ENCODE measurements at places on chromosomes 2 and 18.

GRCh38 chr2:10211844-10212422, 89.4 kb downstream of the RRM2 start:
- no peak for DNase-seq

DNA sequence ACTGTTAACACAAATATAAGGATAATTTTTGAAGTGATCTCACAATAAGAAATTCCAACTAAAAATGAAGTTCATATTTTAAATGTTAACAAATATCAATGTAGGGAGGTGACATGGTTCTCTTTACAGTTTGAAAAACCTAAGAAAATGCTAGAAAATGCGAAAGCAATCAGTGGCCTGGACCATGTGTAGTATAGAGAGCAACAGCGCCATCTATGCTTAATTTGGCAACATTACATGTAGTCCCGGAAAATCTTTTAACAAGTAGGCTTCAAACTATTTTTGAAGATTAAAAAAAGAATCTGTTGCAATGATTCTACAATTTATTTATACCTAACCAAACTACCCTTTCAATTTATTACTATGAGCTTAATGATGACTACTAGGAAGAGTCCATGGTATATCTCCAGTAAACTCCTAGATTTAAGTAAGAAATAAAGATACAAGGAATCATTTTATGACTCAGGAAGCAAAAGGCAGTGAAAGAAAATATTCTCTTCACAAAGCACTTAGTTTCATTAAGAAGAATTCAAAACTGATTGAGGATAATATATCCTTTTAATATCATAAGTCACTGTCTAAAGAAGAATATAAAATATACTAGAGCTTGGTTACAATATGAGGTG, 33.3 kb downstream of the NDUFA10 start:
- DNase-seq: no peak

- no peak for DNase-seq
Observed at GRCh38 chr2:16629044-16629443, 36.6 kb downstream of the CYRIA start.

- DNase-seq: no peak
Observed at GRCh38 chr2:147082850-147083522, 761.8 kb upstream of the ACVR2A start.

- DNase-seq: no peak
Observed at GRCh38 chr2:76501641-76502040, 790.9 kb upstream of the GCFC2 start.

DNA sequence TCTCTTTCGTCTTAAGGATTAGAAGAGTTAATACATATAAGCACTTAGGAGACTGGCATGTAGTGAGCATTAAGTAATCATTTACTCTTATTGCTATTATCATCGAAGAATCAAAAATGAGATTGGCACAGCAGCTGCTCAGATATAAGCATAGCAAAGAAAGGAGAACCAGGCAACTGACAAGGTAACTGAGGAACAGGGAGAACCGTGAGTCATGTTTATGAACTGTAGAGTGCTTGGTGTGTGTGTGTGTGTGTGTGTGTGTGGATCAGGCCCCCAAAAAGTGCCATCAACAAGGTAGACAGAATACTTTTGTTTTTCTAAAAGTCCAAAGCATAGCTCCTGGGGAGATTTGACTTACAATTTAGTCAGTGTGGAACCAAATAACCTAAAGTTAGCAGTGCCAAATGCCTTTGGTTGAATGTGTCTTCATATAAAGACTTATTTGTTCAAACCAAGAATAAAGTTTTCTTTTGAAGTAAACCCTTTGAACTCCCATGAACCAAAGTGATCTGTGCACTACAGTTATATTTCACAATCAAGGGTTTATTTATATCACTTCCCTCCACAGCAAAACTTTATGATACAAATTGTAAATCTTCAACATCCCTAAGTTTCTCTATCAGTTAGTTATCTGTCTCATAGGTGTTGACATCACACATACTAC, 660.6 kb downstream of the NYAP2 start:
- DNase-seq: no peak

DNA sequence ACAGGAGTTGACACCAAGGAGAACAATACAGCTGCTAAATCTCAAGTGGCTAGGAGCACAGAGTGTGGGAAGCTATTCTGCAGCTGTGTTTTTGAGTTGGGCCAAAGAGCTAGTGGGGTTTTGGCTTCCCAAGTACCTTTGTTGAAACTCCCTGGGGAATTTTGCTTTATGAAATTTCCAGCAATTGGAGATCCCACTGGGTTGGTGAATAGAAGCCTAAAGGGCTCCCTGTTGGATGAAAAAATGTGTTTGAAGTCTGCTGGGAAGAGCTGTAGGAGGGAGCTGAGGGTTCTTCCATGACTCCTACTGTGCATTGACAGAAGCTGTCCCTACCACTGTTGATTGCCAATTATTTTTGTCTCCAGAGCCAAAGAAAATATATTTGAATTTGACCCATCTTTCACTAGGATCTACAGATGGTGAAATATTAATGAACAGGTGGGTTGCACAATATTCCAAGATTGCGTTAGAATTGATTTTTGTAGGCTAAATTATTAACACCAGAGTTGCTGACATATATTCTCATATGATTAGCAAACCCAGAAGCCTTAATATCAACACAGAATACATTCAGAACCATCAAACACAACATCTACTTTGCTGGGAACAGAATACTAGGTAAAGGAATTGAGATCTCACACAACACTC, 95.4 kb upstream of the CYP1B1 start:
- DNase-seq: no peak

- DNase-seq: no peak
Observed at GRCh38 chr2:192247456-192247855, 52.7 kb upstream of the TMEFF2 start.

DNA sequence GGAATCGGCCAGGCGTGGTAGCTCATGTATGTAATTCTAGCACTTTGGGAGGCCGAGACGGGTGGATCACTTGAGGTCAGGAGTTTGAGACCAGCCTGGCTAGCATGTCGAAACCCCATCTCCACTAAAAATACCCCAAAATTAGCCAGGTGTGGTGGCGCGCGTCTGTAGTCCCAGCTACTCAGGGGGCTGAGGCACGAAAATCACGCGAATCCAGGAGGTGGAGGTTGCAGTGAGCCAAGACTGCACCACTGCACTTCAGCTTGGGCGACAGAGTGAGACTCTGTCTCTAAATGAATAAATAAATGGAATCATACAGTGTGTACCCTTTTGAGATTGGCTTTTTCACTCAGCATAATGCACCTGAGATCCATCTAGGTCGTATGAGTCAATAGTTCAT, 19.4 kb upstream of the TTC39C start:
- DNase-seq: no peak

- no peak for DNase-seq
Observed at GRCh38 chr2:15047184-15047583, 414.7 kb downstream of the LRATD1 start.

All from mesenteric fat pad (tissue), 1 donor.